Sigmoid colon (tissue), 7 donors: ENCODE measurements at places on chromosomes 2 and 18. TPM values are rescaled to one million over a fixed set of nuclear protein-coding genes. Genes with fewer than 3 reads are reported as not detected.

DNA sequence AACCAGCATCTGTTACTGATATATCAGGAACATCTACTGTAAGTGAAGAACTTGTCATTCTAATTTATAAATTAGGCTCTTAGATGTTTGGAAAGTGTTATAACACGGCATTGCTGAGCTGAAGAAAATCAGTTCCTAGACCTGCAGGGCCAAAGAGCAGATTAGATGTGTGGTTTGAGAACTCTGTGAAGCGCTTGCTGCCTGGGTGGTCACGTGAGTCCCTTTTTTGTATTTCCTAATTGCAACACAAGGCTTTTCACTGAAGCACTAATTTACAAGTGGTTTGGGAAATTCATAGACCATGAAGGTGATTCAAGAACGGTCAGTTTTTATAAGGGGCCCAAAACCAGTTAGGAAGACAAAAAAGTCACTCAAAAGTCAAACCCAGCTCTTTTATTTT lies 106.9 kb upstream of the SP3 start:
- H3K4me1 ChIP-seq, result no peaks in the 10 kb centered on the region
- H3K36me3 ChIP-seq, result no peaks in the 10 kb centered on the region
- no peaks in the 10 kb centered on the region for H3K27me3 ChIP-seq
- H3K27ac ChIP-seq, result no peak overlapping the region
- no peak overlapping the region for H3K4me3 ChIP-seq

GRCh38 chr2:85541262-85541661 lies 2.3 kb downstream of the MAT2A start:
- peak overlapping the region; percentile 99 for H3K27ac ChIP-seq
- peaks cover 34% of the 10 kb centered on the region for H3K36me3 ChIP-seq
- no peaks in the 10 kb centered on the region for H3K27me3 ChIP-seq
- H3K4me1 ChIP-seq, result peaks cover 65% of the 10 kb centered on the region
- DNase-seq, result no peak
- H3K4me3 ChIP-seq, result peak overlapping the region; percentile 96

- no peak overlapping the region for H3K4me3 ChIP-seq
- DNase-seq, result no peak
- no peaks in the 10 kb centered on the region for H3K4me1 ChIP-seq
- H3K27ac ChIP-seq, result no peak overlapping the region
Measured at GRCh38 chr2:133414486-133415209, 153.6 kb downstream of the NCKAP5 start.

The UGGT1 gene
- 21.5 TPM for polyA plus RNA-seq

DNA sequence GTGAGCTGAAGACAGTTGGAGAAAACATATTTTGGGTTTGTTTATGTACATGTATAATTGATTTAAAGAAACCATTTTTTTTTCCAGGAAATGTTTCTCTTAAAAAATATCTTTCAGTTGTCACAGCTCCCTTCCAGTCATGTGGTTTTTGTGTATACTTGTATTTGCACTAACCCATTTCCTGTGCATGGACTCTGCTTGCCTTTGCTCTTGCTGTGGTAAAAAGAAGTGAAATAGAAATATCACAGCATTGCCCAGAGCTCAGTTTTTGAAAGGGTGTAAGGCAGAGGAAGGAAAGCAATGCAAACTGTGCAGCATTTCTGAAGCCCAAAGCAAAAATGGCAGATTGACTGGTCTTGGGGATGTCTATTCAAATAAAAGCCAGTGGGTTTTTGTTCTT lies 10.4 kb upstream of the DOCK10 start:
- no peak overlapping the region for H3K27ac ChIP-seq
- no peak for DNase-seq
- no peaks in the 10 kb centered on the region for H3K27me3 ChIP-seq
- no peaks in the 10 kb centered on the region for H3K4me1 ChIP-seq
- H3K36me3 ChIP-seq, result no peaks in the 10 kb centered on the region
- H3K4me3 ChIP-seq, result no peak overlapping the region

GRCh38 chr2:171266102-171266501 lies 105.4 kb upstream of the TLK1 start:
- DNase-seq, result no peak
- H3K4me3 ChIP-seq, result no peak overlapping the region
- no peaks in the 10 kb centered on the region for H3K36me3 ChIP-seq
- H3K27me3 ChIP-seq, result no peaks in the 10 kb centered on the region

- peaks cover under 1% of the 10 kb centered on the region for H3K4me1 ChIP-seq
- H3K36me3 ChIP-seq, result no peaks in the 10 kb centered on the region
- H3K27me3 ChIP-seq, result no peaks in the 10 kb centered on the region
- H3K4me3 ChIP-seq, result no peak overlapping the region
Measured at GRCh38 chr2:20496942-20497341, 50.1 kb downstream of the RHOB start.

The PID1 gene
- polyA plus RNA-seq, result 71.5 TPM

The LYG1 gene
- not detected for polyA plus RNA-seq
